NCI-H1930 (cell line): ENCODE measurements at places on chromosomes 2 and 18.
A peak's percentile ranks its signal among the peaks of the same experiment; 100 is the strongest.

- no peak for DNase-seq
Observed at GRCh38 chr18:74368901-74369705, 53.5 kb downstream of the C18orf63 start.

GRCh38 chr2:239729151-239729550 lies 296.0 kb downstream of the NDUFA10 start:
- no peak for DNase-seq

GRCh38 chr18:34738175-34738894 lies 28.2 kb downstream of the DTNA start:
- DNase-seq, result no peak

DNA sequence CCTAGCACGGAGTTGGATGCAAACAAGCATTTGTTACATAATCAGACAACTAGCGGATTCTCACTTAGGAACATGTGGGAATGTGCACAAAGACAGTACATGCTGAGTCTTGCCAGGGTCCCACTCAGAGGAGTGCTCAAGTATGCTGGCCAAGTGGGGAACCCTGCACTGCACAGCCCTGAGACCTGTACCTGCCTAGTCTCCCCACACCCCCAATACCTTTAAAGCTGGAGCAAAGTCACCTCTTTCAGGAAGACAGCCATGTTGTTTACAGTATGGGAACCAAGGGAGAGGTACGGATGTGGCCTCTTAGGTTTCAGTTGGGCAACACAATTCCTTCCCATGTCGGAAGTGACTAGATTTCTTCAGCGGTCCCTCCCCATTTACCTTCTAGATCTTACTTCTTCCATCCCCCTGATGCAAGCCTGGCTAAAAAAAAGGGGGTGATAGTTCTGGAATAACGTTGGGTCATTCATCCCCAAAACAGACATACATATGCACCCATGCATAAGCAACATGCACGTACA lies 10.7 kb downstream of the CXCR1 start:
- DNase-seq, result no peak

GRCh38 chr18:32301976-32302743 lies 112.3 kb downstream of the MEP1B start:
- no peak for DNase-seq

GRCh38 chr18:56315363-56315762 lies 323.0 kb downstream of the TXNL1 start:
- DNase-seq, result no peak

GRCh38 chr2:11722292-11723060 lies 24.0 kb upstream of the LPIN1 start:
- DNase-seq, result no peak

DNA sequence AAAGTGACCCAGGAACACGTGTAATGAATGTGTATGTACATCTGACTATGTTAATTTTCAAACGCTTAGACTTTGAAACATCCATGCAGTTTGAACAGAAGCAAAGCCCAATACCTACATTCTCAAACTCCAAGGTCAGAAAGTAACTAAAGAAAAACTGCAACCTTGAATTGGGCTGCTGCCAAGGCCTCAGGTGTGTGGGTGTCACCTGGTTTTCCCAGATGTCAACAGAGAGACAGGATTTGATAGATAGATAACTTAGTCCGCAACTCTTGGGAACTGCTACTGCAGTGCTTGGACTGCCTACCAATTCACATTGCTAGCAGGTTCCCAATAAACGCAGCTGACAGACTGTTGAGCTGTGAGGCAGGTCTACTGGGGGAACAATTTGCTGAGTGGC lies 78.7 kb upstream of the PAPOLG start:
- DNase-seq, result no peak

- no peak for DNase-seq
Observed at GRCh38 chr2:28310107-28310506, 82.6 kb upstream of the FOSL2 start.

DNA sequence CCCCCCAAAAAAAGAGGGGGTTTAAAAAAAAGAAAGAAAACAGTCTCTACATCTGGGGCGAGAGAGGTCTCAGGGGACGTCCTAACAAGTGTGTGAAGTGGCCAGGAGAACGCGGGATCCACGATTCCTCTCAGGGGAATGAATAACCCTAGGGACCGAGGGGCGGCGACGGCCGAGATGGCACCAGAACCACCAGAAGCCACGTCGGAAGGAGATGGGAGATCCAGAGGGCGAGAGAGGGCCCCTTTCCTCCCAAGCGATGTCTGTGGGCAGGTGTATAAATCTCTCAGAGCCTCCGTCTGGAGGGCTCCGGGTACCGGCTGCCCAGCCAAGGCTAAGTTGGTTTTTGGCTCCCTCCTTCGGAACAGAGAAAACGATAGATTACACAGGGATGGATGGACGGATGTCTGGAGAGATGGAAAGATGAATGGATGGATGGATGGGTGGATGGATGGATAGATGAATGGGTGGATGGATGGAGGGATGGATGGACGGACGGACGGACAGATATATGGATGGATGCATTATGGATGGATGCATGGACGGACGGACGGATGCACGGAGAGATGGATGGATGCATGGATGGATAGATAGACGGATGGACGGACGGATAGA lies 1.7 kb downstream of the EPHA4 start:
- peak; percentile 49 for DNase-seq

- DNase-seq, result no peak
Observed at GRCh38 chr2:166106431-166107015, 21.3 kb downstream of the SCN1A start.

DNA sequence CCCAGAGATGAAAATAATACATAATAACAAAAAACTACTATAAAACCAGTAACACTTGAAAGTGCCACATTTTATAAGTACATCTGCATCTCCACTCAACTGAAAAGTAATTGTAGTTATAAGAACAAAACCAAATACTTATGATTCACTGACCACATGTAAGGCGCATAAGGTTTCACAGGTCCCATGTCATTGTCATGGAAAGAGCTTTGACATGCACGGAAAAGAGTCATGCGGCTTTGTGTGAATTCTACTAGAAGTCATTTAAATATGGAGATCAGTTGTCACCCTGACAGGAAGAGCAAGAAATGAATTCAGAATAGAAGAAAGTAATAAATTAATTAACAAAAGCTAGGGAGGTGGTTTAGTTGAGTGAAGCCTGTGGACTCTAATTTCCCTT lies 459.1 kb downstream of the CDH2 start:
- no peak for DNase-seq

DNA sequence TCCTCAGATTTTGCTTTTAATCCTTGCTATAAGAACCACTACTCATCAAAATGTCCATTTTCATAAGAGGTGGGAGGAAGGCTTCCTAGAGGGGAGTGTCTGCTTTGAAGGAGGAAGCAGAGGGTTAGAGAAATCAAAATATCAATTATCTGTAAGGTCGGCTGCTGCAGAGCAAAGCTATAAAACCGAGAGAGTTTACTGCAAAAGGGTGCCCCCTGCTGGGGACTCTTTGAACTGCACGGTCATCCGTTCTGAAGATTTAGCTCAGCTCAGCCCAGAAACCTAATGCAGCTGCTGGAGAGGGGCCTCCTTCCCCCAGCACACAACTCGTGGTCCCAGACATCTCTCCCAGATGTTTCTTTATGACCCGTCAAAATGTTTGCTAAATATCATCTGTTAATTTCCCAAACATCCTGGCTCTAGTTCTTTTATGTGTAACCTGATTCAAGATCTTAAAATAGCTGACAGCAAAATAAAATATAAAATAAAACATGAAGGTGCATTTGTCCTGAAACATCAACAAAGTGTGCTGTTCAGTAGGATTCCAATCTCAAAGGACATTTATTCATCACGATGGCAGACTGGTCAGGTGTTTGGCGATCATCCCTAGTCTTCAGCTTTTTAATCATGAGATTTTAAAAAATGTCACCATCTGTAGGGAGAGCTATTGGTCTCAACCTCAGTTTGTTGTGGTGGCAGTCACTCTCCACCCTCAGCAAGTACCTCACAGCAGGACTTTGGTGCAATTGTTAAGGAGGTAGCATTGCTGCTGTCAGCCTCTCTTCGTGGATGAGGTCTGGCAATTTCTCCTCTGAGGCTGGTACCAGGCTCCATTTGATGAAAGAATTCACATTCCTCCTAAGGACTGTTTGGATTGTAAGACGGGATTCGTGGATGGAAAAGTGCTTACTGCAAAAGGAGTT lies 185.9 kb downstream of the MTX2 start:
- DNase-seq, result peak; percentile 77

DNA sequence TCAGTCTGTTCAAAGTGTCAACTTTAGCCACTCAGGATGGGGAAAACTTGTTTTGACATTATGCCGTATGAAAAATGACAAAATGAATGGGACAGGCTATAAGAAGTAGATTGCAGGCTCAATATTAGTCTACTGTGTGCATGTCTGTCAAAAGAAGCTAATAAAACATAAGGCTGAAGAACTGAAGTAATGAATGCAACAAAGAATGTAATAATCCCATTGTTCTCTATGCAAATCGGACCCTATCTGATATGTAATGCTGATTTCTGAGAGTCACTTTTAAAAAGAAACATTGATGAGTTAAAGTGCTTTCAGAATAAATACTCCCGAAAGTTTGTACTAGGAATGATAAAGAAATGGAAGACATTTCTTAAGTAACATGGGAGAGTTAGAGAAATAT lies 172.2 kb downstream of the DLGAP1 start:
- no peak for DNase-seq

DNA sequence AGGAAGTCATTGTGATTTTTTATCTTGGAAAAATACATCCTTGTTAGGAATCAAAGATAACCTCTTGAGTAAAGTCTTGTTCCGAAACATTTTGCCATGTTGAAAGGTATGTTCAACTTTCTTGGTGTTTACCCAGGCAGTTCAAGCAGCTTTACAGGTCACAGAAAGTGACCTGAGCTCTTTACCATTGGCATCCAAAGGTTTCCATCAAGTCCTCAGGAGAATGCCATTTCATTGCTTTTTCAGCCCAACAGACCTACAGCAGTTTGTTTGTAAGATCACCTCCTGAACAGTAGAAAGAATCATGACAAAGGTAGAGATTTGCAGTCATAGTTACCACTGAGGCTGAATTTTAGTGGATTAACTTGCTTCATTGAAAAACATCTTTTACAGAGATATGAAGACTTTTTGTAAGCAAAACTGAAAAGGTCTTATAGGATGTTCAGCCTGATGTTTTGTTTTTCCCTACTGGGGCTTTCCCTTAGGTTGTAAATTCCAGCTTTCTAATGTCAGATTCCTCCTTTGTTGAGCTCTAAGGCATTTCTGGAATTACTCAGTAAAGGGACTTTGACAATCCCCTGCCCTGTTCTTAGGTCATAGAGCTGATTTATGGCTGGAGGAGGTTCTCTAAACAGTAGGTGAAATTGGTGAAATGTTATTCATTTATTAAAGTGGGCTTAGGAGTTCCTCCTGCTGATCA lies 236.8 kb upstream of the RBMS1 start:
- DNase-seq, result no peak

DNA sequence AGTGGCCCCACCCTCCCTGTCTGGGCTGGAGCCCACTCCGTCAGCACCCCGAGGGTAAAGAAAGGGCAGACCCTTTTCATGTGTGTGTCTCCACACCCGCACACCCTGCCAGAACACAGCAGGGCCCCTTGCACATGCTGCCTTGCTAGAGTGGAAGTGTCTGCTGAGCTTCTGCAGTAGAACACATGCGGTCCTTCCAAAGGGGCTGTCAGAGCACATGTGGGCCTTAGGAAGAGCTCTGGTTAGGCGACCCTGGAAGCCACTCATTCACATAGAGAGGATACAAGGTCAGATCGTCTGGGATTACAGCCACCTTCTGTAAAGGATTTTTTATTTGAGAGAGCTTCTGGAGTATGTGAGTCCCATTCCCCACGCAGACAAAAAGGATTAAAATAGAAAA lies 613.2 kb upstream of the RAB6C start:
- no peak for DNase-seq

GRCh38 chr2:12539336-12539735 lies 177.4 kb upstream of the TRIB2 start:
- DNase-seq, result no peak

DNA sequence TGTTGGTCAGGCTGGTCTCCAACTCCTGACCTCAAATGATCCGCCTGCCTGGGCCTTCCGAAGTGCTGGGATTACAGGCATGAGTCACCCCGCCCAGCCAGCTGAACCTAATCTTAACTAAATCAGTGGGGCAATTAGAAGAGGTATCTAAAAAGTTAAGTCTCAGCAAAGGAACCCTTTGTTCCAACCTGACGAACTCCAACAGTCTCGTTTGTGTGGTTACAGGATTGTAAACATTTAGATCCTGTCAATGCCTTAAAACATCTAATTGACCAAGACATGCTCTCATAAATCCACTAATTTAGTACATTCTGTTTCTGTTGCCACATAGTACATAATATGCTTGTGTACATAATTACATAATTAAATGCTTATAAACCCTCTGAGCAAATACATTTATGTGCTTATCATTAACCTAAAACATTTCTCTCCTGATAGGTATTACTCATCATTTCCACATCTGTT lies 31.1 kb upstream of the STK39 start:
- peak; percentile 17 for DNase-seq

- no peak for DNase-seq
Observed at GRCh38 chr2:120548627-120549608, 186.8 kb upstream of the GLI2 start.

GRCh38 chr18:56451188-56451587 lies 187.2 kb downstream of the TXNL1 start:
- DNase-seq, result no peak

DNA sequence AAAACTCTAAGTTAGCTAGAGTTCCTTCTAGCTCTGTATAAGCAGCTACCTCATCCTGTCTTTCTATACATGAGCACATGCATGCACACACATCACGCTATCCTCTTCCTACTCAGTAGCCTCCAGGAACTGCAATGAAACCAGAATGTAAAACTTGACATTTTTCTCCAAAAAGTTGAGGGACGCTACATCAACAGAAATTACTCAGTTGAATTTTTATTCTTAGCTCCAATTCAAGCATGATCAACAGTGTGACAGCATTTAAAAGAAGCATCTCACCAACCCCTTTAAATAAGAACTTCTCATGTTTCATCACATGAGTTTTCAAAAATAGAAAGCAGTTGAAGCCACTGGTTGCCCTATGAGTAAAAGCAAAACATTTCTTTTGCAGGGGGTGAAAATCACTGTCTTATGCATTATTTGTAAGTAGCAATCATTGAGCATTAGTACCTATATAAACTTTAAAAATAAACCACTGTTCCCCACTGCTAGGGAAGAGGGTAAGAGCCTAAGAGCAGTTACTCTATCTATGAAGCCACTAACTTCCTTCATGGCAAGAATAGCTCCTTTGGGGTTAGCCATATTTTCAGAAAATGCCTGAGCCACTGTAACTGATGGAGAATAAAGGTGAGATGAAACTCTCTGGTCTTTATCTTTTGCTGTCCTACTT lies 77.9 kb upstream of the ARL5A start:
- no peak for DNase-seq
